Right renal cortex interstitium (tissue), 3 donors: ENCODE measurements at places on chromosomes 1 and 21. TPM values are rescaled to one million over a fixed set of nuclear protein-coding genes. Genes with fewer than 3 reads are reported as not detected.

Gene TEKT2
- polyA plus RNA-seq: 10.0 TPM

Gene AADACL3
- polyA plus RNA-seq: not detected

Gene WDR64
- polyA plus RNA-seq: 0.42 TPM

Gene RNF186
- 0.35 TPM for polyA plus RNA-seq
